ENCODE measurements at places on chromosomes 1 and 21.

- DNase-seq, result no peak
These were observed 16.2 kb downstream of the AMPD2 start for GRCh38 chr1:109635862-109636200.

DNA sequence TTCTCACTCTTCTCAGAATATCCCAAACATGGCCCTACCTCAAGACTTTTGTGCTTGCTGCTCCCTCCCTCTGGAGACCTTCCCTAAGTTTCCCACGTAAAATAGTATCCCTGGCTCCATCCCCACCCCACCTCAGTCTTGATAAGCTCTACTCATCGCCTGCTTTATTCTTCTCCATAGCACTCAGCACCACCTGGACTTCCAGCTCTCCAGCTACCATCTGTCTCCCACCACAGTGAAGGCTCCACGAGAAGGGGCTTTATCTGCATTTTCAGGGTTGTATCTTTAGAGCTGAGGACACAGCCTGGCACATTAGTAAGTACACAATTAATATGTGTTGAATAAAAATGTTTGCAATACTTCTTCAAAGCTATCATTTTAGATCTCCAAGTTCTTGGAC lies 37.8 kb downstream of the MAB21L3 start:
- DNase-seq, result no peak

GRCh38 chr1:97745912-97746311 lies 174.9 kb downstream of the DPYD start:
- no peak for DNase-seq

DNA sequence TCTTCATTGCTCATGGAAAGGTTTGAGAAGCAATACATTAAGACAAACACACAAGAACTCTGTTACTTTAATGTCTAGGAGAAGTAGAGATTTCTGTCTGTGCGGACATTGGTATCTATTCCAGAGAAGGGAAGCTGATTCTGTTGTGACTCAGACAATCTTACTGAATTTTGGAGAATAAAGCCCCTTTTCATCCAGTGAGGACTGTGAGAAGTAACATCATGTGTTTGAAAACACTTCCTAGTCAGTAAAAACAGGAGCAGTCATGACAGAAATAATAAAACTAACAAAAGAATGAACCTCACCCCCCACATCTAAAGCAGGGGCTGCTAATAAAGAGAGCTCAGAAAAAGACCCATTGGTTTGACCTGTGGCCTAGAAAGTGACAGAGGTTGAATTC lies 46.6 kb downstream of the NEK7 start:
- no peak for DNase-seq

DNA sequence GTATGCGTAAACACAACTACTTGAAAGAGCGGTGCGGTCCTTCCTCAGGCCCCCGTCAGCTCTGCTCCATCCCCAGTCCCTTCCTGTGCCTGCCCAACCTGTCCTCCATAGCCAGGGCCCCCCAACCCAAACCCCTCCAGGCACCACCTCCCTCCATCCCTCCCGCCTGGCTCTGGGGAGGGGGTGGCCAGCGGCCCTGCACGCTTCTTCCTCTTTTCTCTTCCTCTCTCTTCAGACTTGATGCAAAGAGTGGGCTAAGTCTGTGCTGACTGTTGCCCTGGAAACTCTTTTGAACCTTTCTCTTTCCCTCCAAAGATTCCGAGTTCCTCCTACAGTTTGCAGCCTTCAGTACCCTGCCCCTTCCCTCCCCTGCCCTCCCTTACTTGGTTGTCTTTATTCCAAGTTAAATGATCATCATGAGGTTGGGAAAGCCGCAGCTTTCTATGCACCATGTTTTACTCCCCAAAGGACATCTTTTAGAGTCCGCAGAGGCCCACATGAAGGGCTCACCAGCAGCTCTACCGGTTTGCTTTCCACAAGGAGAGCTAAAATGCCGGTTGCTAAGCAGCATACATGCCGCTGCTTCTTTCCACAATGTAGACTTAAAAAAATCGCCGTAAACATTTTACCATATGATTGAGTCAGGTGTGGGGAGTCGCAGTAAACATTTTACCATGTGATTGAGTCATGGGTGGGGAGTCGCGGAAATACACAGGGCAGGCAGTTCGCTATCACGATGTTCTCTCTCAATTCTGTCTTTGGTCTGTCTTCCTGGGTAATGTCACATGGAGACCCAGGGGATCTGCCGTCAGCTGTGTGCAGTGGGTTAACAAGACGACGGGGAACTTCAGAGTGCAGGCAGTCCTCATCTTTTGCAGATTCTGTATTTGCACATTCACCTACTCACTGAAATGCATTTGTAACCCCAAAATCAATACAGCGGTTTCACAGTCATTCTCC lies 525.3 kb downstream of the KIF26B start:
- no peak for DNase-seq

DNA sequence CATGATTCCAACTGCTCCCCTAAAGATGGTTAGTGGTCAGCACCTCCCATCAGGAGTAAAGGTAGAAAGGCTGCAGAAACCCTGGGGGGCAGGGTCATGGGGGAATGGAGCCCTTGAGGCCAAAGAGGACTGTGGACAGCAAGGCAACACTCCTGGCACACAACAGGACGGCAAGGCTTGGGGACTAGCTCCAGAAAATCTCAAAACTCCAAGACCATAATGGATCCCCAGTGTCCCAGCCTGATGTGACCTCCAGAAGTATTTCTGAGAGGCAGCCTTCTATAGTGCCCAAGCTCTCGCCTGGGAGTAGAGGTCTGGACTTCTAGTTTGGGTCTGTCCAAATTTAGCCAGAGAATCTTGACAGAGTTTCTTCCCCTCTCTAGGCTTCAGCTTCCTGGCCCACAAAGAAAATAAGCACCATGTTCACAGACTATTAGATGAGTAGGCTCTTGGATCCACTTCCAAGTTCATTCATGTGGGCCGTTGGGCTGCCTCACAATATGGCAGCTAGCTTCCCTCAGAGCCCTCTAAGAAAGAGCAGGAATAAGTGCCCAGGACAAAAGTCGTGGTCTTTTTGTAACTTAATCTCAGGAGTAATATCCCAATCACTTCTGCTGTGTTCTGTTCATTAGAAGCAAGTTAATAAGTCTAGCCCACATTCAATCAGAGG lies 6.9 kb downstream of the CD2 start:
- DNase-seq, result no peak

All from GM13977 (cell line).